Posterior cingulate gyrus (tissue), 11 donors: ENCODE measurements at places on chromosomes 3 and 15.

GRCh38 chr3:108100906-108101660 lies 10.3 kb upstream of the CD47 start:
- no peak for DNase-seq

DNA sequence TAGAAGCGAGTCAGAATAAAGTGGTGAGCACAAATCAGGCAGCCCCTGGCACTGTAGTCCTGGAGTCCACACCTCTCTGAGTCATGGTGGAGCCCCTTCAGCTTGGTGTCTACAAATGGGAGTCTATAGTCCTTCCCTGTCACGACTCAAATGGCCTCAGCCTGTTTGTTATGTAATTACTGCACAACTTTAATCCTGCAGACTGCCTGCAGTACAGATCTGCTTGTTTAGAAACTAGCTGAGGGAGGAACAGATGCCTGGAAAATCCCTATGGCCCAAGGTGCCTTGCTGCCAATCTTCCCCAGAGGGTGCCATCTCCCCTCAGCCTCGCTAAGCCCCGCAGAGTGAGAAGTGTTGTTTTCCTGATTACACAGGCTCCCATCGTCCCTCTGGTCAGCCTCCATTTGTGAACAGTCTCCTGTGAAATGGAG lies 3.9 kb upstream of the CXCR6 start:
- DNase-seq, result no peak

DNA sequence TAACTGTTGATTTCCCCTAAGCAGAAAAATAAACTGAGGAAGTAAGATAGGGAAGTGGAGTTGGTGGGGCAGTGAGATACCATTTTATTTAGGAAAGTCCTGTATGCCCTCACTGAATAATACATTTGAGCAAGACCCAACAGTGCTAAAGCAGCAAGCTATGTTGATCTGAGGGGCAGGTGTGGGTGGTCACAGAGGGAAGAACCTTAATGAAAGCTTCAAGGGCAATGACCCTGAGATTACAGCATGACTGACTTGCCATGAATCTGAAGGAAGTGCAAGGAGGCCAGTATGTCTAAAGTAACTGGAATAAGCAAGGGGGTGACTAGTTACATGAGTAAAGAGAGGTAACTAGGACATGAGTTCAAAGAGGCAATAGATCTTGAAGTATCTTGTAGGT lies 159.5 kb downstream of the CD47 start:
- DNase-seq, result no peak

DNA sequence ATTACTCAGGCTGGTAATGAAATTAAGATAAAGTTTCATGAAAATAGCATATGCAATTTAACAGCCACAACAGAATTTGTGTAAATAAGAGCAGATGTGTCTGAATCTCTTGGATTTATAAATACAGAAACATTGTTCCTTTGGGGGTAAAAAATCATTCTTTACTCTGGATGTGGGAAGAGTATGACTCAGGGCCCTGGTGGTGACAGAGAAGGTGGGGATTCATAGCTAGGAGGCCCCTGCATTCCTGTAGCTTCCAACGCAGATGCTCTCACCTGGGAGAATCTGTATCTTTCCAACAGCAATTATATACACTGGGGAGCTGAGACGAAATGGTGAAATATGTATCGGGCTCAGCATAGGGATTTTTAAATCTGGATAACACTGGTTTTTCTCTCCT lies 167.6 kb upstream of the CADPS start:
- no peak for DNase-seq

DNA sequence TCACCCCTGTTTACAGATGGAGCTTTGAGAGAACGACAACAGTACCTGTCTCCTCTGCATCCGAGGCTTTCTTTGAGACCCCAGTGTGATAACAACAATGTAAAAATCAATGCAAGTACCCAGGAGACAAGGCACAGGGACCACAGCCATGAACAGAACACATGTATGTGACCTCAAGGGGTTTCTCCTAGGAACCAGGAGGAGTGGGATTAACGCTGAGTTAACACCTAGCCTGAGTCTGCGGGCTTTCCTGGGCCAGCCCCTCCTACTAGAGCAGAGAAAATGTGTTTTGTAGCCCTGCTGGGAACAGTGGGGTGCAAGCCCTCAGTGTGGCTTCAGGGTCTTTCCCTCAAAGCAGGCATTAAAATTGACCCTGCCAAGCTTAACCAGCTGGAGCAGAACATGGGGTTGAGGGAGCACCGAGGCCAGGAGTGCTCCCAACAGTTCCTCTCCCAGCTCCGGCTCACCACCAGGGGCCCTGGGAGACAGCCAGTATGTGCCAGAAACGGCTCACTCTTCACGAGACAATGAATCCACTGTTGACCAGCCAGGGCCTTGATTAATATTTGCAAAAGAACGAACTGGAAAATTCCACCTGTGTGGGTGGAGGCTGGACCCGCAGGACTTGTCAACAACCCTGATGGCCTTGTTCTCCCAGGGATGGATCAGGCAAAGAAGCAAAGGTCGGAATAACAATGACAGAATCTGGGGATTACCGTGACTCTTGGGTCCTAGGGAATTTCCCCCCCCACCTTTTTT lies 3.6 kb downstream of the CHDH start:
- peak; percentile 74 for DNase-seq

DNA sequence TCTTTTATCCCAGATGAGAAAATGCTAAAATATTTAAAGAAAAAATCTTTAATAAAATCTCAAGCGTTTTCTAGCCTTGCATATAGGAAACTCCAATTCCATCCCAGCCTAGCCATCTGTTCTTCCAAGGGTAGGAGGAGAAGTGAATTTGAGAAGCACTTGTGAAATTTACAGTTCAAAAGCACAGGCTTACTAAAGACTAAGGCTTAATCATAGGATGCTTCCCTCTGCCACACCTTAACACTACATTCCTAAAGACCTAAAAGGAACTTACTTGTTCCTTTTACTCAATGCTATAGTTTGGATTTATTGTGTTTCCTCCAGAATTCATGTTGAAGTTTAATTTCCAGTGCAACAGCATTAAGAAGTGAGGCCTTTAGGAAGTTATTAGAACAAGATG lies 764.8 kb upstream of the CADM2 start:
- no peak for DNase-seq

DNA sequence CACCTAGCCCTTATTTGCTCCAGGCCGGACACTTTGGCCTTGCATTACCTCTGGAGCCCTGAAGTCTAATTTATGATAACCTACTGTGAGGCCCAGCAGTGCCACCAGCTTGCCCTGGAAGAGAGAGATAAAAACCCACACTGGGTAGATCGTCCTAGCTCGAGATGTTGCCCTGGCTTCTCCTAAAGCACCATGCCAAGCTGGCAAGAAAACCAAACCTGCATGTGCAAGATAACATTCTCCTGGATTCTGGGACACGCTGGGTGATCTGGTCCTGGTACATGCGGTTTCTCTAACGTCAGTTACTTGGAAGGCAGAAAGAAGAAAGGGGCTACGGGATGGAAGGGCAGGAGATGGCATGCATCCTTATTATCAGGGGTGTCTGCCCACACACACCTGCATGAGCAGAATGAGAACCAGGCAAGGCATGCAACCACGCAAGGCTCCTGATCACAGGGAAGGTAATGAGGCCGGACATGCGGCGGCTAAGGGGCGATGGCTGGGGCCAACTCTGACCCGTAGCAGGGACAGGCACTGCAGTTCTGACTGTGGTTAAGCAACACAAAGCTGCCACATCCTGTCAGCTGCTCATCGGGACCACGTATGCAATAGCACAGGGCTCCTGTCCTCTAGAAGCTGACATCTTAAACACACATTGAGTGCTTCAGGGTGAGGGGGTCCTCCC lies 73.0 kb downstream of the OXNAD1 start:
- DNase-seq, result no peak

- no peak for DNase-seq
Observed at GRCh38 chr3:121758727-121759450, 9.3 kb upstream of the GOLGB1 start.

- no peak for DNase-seq
Observed at GRCh38 chr3:122298239-122298638, 26.8 kb upstream of the CSTA start.

DNA sequence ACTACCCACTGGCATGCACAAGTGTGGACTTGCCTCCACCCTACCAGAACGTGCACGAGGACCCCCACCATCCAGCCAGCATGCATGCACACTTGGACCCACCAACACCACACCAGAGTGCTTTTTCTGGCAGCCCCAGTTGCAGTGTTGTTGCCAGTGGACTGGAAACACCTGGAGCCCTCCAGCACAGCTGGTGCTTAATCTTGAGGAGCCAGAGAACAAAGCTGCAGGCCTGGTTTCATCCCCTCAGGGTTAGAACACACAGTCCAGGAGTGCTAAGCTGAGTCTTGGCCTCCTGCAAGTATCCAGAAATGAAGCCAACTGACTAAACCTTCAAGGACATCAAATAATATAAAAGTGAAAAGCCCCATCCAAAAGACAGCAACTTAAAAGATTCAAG lies 888.0 kb downstream of the NTRK3 start:
- DNase-seq, result no peak

DNA sequence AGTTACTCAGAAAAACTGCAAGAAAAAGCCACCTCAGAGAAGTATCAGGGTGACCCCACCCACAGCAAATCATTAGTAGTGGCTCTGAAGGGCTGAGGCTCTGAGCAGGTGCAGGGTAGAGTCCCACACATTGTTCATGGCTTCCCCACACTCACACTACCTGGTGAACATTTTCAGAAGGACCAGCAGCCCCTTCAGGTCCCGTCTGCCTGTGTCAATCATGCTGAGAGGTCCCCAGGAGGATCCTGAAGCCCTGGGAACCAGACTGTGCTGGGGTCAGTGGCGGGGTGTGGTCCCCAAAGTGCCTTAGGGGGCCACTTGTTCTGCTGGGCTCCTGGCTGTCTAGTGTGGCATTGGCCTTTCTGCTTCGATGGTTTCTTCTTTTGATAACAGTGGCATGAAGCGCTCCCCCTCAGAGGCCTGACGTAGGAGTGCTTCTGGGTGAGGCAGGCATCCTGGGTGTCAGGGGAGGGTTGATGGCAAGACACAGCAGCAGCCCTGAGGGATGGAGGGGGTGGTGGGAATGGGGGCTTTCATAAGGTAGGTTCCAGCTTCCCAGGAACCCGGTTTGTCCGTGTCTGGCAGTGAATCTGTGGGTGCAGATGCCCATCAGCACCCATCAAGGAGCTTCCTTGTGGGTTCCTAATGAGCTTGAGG lies 19.0 kb upstream of the FANCD2 start:
- DNase-seq, result no peak

- DNase-seq, result no peak
Observed at GRCh38 chr3:26247712-26248111, 374.9 kb upstream of the LRRC3B start.

DNA sequence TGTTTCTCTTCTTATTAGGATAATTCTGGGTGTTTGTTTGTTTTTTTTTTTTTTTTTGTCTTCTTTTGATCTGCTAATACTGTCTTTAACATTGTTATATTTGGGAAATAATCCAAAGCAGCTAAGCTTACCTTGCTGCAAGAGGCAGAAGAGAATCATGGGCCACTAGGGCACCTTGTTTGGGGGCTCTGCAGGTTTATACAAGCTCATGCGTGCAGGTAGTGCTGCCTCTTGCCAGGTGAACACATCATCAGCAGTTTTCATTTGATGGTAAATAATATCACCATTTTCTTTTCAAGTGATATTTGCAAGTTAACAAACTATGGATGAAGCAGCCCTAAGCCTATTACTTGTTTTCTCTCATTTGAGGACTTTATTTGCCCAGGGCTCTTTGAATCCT lies 37.9 kb downstream of the MAP3K13 start:
- no peak for DNase-seq

GRCh38 chr3:112350018-112350810 lies 17.3 kb downstream of the CD200 start:
- no peak for DNase-seq

GRCh38 chr15:75891895-75892294 lies 11.8 kb upstream of the FBXO22 start:
- DNase-seq, result no peak

- DNase-seq, result no peak
Observed at GRCh38 chr3:86937306-86937791, 53.6 kb downstream of the VGLL3 start.

DNA sequence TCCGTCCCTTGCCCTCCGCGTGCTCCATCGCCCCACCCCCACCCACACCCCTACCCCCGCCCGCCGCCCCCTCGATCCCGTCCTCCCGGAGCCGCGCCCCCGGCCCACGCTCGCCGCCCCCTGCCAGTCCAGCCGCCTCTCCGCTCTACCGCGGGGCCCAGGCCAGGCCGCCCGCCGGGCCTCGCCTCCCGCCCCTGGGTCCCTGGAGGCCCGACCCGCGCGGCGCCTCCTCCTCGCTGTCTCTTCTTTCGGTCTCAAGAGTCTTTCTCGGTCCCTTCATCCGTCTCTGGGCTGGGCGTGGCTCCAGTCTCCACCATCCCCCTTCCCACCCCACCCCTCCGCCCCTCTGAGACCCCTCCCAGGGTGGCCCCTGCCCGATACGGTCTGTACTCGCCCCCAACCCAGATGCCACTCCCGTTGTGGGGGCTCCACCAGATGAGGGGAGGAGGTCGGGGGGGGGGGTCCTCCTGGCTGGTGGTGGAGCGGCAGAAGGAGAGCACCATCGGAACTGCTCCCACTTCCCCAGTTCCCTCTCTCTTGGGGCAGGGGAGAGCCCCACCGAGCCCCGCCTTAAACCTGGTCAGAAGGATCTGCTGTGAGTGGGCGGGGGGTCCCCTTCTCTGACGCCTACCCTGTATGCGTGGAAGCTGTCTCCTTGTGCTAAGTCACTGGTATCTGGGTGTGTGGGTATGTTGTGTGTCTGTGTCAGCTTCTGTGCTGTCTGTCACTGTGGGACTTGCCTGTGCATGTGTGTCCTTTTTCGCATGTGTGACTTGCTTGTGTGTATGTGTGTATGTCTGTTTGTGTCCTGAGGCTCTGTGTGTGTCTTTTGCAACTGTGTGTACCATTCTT lies 1.0 kb downstream of the PRKCD start:
- no peak for DNase-seq

- DNase-seq, result no peak
Observed at GRCh38 chr3:172517859-172518466, 5.3 kb downstream of the TNFSF10 start.

DNA sequence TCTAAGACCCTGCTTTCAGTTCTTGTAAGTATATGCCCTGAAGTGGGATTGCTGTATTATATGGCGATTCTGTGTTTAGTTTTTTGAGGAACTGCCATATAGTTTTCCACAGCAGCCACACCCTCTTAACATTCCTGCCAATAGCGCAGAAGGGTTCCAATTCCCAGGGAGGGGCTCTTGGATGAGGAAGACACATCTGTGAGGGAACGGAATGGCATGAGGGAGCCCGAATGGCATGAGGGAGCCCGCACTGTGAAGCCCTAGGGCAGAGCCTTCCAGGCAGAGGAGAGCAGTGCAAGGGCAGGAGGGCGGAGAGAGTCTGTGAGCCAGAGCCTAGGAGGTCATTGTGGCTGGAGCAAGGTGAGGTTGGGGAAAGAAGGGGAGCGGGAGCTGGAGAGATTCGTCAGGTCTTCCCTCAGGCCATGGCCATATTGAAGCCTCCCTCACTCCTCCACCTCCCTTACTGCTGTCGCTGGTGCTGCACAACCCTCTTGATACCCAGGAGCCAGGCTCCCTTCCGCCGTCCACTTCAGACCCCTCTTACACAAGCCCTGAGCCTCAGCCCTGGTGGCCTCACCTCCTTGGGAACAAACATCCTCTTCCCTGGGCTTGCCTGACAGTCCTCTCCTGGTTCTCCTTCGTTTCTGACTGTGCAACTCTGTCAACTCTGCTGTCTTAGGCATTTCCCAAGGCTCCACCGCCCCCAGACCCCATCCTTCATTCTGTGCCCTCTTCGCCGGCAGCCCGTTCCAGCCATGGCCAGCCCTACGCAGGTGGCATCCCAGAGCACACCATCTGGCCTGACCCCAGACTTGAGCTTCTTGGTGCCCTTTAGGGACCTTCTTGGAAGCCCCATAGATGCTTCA lies 51.4 kb downstream of the FGD5 start:
- no peak for DNase-seq
